Epithelial cell of proximal tubule (primary cell): ENCODE measurements at places on chromosomes 16 and 17.

GRCh38 chr17:21573961-21574610 is 118.2 kb upstream of the KCNJ18 start:
- DNase-seq, result no peak

GRCh38 chr17:60332574-60332973 is 59.4 kb downstream of the USP32 start:
- DNase-seq, result no peak

- DNase-seq, result no peak
Observed at GRCh38 chr16:73813527-73813926, 483.1 kb upstream of the PSMD7 start.

DNA sequence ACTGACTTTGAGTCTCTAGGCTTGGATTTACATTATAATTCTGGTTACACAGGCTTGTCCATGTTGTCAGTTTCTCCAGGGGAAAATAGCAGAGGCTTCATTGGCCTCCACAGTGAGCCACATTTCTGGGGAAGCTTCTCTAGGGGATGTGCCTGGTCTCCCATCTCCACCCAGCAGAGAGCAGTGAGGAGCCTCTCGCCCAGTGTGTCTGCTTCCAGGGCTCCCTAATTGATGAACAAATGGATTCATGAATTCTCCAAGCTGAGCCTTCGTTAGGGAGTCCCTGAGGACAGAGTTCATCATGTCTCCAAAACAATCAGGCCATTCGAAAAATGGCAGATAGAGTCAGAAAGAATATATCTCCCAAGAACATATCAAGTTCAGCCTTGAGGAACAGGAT is 162.4 kb upstream of the TOX3 start:
- DNase-seq, result no peak

DNA sequence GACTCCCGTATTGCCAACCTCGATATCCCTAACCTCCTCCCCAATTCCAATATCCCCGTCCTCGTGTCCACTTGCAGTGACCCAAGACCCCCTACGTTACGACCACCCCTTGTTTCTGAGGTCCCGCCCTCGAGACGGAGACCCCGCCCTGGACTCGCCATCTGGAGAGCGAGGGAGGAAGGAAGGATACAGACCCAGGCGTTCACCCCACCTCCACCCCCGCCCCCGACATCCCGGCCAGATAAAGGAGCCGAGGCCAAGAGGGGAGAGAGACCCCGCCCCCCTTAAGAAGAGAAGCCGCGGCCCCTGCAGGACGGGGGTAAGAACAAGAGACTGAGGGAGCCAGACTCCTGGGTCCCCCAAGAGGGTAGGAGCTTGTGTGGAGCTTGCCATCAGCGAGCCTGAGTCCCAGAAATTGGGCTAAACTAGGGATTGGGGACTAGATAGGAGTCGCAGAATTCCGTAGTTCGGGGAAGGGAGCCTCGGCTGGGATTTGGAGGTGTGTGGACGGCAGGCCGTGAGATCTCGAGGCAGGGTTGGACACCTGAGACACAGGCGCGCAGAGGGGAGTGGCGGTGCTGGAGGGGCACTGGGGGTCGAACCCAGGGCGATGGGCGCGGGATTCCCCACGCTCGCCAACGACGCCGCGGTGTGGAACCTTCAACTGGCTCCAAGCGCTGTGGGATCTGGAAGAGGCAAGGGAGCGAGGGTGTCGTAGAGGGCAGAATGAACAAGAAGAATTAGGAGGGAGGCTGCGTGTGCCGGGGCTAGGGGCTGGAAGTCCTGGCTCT is at the start of gene BCL6B:
TSS of gene BCL6B (plus strand) at position 270 of the 791 bp plus-strand sequence. CDS start 622 bp downstream, outside the sequence.
- DNase-seq, result no peak

DNA sequence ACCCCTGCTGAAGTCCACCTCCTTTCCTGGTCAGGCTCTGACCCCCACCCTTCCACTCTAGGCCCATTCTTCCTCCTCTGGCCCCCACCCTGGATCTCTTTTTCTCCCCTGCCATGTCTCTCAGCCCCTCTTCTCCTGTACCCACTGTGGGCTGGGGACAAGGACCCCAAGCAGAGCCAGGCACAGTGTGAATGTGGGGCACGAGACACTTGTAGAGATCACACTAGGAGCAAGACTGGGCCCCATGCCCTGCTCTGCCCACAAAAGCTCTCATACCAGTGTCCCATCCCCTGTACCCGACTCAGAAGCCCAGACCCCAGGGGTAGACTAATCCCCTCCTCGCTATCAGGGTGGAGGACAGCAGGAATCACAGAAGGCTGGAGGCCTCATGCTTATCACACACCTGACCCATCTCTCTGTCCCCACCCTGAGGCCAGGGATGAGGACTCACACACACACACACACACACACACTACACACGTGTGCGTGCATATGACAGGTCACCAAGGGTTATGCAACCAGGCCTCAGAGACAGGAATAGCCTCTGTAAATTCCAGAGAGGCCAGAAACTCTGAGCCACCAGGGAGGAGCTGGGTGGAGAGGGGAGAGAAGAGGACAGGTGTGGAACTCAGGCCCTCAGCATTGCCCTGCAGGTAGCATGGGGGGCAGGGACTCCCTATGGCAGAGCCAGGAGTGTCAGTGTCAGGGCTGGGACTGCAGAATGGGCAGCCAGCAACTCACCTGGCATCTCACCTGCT is 21.1 kb downstream of the ARHGAP27 start:
- no peak for DNase-seq
